ENCODE measurements at places on chromosomes 2 and 18. TPM values are rescaled to one million over a fixed set of nuclear protein-coding genes. Genes with fewer than 3 reads are reported as not detected.

Gene STPG4
- total RNA-seq, result 0.50 TPM

Gene GNLY
- total RNA-seq, result 377 TPM

Gene SP5
- not detected for total RNA-seq

DNA sequence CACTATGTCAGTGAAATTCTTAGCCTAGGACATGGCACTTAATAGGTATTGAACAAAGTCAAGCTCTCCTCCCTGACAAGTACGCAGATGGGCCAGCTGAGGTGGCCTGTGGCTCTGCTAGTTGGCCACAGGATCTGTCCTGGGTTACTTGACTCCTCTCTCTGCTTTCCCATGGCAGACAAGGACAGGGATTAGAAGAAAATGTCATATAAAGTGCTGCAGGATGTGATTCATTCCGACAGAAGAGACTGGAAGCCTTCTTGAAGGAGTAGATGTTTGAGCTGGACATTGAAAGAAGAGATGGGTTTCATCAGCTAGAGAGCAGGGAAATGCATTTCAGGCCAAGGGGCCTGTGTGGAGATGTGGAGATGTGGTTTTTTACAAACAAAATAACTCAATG, 46.7 kb downstream of the SMAD7 start:
- no peak for DNase-seq

- no peak for DNase-seq
Observed at GRCh38 chr18:39624961-39625360, 2059.4 kb upstream of the CELF4 start.

GRCh38 chr2:155176345-155176744, 477.9 kb downstream of the KCNJ3 start:
- no peak for DNase-seq

DNA sequence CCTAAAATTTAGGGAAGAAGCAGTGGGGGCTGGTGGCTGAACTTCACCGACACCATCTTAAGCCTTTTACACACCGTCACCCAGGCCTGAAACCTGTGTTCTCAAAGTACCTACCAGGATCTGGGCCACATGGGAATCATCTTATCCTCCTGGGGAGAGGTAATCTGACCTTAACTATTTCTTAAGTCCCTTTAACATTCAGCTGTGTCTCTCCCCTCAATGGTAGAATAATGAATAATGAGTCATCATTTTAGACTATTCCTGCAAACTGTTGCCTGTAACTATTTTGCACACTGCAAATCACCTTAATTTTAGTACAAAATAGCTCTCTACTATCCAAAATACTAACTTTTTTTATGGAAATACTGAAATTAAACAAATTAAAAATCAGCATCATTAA, 149.4 kb upstream of the KLF7 start:
- no peak for DNase-seq

GRCh38 chr2:172248381-172248780, 145.7 kb upstream of the DLX2 start:
- DNase-seq, result no peak

DNA sequence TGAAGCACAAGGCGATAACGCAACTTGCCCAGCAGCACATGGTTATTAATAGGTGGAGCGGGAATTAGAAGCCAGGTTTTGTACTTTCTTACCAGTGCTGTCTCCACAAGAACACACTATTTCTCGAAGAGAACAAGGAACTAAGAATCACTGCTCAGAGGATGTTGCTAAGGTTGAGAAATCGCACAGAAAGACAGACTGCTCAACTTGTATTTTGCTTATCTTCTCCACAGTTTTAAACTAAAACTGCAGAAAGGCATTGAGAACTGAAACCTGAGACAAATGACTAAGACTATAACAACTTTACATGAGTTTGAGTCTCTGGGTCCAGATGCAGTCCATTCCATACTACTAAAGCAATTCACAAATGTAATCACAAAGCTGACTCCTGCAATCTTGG, 6.2 kb downstream of the PRKD3 start:
- DNase-seq, result no peak

DNA sequence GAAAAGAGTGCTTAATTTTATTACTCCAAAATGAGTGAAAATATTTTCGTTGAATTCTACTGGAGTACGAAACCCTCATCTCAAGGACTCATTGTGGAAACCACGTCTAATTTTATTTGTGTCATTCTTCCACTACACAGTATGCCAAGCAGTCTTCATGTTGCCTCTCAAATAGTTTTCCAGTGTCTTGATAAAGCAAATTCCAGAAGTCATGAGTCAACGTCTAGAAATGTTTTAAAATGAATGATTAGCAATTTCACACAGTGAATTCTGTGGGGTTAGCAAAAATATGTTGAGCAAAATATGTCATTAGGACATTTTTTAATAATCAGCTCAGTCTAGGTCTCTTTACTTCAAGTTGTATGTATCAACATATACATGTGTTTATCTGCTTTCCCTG, 865.5 kb downstream of the DSC3 start:
- no peak for DNase-seq

DNA sequence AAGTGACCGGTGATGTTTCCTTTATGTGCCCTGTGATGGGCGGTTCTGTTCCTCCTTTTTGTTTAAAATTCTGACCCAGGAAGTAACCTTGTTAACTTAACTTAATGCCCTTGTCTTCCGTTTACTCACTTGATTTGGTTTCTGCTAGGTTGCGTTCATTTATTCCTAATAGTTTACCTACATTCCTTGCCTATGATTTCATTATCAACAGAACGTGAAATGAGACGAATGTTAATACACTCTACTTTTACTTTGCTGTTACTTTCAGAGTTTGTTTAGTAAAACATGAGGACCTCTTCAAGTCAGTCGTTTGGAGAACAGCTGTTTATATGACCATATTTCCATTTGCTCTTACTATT, 638 bp downstream of the CEP192 start:
- no peak for DNase-seq

DNA sequence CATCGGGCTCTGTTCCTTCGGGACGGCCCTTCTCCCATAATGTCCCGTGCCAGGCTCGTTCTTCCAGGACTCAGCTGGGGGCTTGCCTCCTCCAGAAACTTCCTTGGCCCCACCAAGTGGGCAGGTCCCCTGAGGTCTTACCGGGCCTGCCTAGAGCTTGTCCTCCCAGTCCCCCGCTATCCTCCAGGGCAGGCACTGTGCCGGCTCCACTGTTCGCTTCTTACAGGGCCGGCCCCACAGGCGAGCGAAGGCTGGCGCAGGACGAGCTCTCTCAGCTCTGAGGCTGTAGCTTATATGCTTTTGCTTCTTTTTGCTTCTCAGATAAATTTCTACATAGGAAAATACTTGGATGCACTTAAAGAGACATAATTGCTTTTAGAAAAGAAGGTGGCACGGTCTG, 229.4 kb downstream of the TWIST2 start:
- no peak for DNase-seq

DNA sequence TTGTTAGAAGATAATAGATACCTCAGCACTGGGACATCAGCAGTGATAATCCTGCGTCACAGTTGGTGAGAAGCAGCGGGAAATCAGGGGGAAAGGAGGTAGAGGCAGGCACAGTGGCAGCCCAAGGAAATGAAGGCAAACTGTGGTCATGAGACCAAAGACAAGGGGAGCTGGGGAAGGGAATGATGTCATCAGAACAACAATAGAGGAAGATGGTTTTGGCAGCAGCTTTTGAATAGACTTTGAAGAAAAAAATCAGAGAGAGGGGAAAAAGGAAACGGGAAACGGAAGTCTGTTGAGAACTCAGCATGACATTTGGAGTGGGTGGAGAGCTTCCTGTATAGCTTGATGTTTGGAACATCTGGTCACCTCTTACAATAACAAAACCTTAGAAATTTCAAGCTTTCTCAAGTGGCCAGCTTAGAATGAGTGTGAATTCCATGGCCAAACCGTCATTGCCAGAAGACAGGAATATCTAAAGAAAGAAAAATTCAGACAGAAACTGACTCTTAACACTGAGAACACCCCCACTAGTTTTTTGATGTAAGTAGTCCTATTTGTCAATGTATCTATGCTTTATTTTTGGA, 18.4 kb upstream of the YES1 start:
- DNase-seq, result peak; percentile 8
